Stimulated activated CD4-positive, alpha-beta T cell treated with anti-CD3 and anti-CD28 coated beads, Interleukin-15, amount 100 ng/mL, for 48 hours (primary cell): ENCODE measurements at places on chromosomes 16 and 17.

GRCh38 chr17:43760254-43760852, 1.8 kb upstream of the SOST start:
- DNase-seq: peak; percentile 84

DNA sequence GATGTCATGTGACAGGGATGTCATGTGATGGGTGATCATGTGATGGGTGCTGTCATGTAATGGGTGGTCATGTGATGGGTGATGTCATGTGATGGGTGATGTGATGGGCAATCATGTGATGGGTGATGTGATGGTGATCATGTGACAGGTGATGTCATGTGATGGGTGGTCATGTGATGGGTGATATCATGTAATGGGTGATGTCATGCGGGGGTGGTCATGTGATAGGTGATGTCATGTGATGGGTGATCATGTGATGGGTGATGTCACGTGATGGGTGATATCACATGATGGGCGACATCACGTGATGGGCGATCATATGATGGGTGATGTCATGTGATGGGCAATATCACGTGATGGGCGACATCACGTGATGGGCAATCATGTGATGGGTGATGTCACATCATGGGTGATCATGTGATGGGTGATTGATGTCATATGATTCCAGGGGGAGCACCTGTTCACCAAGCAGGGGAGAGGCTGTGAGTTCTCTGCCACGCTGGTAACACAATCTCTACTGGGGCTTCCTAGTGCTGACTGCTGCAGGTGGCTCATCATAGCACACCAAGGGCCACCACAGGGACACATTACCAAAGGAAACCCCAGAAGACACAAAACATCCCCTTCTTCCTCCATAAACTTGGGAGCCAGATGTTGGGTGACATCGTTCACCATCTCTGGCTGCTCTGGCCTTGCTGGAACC, 16.5 kb downstream of the CD300LB start:
- DNase-seq: no peak

GRCh38 chr17:73342050-73342522, 30.3 kb upstream of the CDC42EP4 start:
- DNase-seq: no peak

GRCh38 chr16:29911676-29912010, 11.4 kb downstream of the ASPHD1 start:
- no peak for DNase-seq

GRCh38 chr17:35377706-35378105, 4.3 kb upstream of the SLFN11 start:
- no peak for DNase-seq

GRCh38 chr17:83159204-83160049, 80.0 kb downstream of the METRNL start:
- DNase-seq: no peak

DNA sequence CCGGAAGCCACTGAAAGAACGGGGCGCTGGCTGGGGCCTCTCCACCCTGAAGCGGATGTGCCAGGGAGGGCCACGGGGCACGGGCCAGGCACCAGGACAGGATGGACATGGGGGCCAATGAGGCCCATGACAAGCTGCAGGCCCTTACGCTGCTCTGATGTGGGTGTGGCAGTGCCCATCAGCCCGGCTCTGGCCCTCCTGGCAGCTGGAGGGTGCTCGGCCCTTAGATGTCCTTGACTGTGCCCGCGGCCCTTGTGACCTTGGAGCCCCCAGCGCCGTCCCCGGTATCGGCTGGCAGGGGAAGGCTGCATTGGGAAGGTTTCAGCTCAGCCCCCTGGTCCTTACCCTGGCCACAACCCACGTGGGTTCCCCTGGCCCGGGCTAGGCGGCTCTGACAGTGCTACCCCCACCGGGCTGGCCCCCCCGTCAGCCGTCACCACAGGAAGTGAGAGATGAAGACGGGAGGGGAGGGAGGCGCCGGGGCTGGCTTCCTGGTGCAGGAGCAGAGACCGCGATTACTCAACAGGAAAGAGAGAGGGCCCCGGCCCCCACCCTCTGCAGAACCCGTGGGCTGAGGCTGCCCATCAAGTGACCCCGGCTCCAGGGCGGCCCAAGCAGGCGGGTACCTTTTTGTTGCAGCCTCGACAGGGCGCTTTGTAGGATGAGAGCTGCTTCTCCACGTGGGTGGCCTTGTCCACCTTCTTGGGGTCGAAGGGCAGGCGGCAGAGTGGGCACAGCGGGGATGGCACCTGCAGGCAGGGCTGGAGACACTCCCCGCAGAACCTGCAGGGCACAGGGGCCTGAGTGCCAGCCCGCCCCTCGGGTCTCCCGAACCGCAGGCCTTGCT, 5.3 kb downstream of the RNF166 start:
- peak; percentile 86 for DNase-seq

DNA sequence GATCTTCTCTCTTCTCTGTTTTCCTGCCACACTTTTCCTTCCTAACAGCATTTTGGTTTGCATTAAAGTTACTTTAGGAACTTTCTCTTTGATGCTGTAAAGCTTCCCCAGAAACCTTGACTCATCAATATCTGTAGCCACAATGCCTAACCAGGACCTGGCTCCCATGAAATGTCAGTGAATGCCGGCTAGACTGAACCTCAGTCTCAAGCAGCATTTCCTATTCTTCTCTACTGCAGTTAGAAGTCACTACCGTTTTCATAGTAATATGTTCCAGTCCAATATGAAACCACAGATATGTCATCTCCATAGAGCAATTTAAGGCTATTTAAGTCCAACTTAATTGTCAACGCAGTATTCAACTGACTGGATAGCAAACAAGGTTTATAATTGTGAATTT, 28.9 kb downstream of the ITFG1 start:
- no peak for DNase-seq

GRCh38 chr17:62140836-62141235, 75.8 kb upstream of the MED13 start:
- DNase-seq: no peak

- no peak for DNase-seq
Measured at GRCh38 chr16:8796469-8797363, 723 bp downstream of the TMEM186 start.

GRCh38 chr16:66129196-66129595, 237.3 kb upstream of the CDH5 start:
- DNase-seq: no peak

- no peak for DNase-seq
Measured at GRCh38 chr16:64250866-64251265, 871.0 kb downstream of the CDH11 start.

GRCh38 chr16:11198828-11199227, 57.2 kb downstream of the SOCS1 start:
- no peak for DNase-seq

DNA sequence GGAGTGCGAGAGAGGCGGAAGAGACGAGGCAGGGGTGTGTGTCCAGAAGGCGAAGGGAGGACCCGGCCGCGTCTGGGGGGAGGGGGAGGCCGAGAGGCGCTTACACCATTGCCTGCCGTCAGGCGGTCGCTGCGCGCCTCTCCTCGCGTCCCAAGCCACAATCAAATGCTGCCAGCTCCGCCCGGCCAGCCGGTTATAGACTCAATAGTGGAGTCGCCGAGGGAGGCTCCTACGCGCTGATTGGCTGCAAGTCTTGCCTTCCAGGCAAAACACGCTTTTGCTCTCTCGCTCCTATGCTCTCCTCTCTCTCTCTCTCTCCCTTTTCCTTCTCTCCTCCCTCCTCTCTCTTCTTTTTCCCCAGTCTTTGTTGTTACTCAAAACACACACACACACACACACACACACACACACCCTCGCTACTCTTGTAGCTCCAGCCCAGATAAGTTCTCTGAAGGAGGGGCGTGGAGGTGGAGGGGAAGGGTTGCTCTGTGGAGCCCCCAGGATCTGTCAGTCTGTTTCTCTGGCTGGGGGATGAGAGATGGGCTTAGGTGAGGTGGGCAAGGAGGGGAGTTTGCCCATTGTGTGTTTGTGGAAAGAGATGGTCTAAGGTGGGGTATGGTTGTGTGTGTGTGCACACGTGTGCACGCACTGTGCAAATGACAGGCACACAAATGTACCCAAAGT, at the start of gene DLX3:
Gene DLX3 (minus strand): TSS at position 170 of the 684 bp plus-strand sequence. CDS start 226 bp downstream, outside the sequence.
- DNase-seq: no peak

DNA sequence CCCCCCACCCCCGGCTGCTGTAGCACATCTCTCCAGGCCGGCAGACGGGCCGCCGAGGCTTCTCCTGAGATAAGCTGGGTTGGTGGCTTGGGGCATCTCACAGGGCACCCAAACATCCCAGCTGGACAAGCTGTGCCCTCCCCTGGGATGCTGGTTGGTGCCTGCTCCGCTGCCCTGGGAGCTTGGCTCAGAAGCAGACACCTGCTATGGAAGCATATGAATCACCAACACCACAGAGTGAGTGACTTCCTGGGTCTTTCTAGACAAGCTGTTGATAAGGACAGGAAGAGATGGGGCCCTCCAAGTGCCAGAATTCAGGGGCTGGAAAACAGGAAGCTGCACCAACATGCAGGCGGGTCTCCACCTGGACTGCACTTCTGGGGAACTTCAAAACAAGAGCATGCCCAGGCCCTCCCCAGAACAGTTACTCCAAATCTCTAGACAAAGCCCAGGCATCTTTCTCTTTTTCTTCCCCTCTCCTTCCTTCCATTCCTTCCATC, 13.7 kb downstream of the C16orf95 start:
- DNase-seq: no peak

DNA sequence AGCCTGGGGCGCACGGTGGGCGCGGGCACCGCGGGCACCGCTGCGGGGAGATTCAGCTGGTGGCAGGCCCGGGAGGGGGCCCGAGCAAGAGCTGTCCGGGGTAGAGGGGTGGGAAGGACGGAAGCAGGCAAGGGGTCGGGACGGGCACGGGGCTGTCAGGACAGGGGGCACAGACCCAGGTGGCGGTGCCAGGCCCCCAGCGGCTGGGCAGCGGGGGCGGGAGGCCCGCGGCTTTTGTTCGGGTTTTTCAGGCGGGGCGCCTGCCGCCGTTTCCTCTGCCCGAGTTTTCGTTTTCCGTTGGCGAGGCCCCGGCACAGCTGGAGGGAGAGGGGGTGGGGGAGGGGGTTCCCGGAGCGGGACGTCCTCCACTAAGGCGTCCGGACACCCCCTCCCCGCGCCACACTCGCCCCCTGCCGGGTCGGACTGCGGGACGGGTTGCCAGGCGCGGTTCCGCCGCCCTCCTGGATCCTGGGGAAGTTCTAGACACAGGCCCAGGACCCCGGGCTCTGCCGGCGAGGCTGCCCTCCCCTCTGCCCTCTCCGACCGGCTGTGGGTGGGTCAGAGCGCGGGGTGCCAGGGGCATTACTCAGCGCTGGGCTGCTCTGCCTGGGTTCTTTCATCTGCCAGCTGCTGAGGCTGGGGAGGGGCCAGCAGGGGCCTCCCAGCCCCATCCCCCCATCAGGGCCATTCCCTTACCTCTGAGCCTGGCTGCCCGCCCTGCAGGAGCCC, 543 bp downstream of the ARHGAP23 start:
- DNase-seq: no peak

DNA sequence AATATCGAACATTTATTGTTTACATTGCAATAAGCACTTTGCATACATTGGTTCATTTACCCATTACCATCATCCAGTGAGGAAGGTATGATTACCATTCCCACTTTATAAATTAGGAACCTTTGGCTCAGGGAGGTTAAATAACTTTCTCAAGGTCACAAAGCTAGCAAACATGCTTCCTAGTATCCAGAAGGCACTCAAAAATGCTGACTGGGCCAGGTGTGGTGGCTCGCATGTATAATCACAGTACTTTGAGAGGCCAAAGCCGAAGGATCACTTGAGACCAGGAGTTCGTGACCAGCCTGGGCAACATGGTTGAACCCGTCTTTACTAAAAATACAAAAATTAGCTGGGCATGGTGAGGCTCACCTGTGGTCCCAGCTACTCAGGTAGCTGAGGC, 259.6 kb downstream of the TMEM114 start:
- no peak for DNase-seq
